Spinal cord (tissue), 10 donors: ENCODE measurements at places on chromosomes 12 and 14. TPM values are rescaled to one million over a fixed set of nuclear protein-coding genes. Genes with fewer than 3 reads are reported as not detected.

Gene BMAL2
- 31.7 TPM for total RNA-seq

DNA sequence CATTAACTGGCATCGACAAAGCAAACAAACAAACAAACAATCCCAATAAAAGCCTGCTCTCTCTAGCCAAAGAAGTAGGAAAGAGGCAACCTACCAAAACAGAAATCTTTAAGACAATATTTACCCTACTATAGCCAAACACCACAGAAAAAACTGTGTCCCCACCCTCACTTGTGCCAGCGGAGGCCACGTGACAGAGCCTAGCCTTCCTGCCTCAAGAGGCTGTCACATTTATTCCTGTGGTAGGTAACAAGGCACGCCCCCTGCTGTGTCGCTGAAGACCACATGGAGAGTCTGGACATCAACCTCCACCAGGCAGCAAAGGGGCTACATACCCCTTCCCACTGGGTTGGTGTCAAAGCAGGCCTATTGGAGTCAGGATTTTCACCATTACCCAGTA lies 148.1 kb downstream of the LMNTD1 start:
- no peak overlapping the region for H3K4me3 ChIP-seq
- H3K36me3 ChIP-seq = no peaks in the 10 kb centered on the region
- no peaks in the 10 kb centered on the region for H3K27me3 ChIP-seq
- no peaks in the 10 kb centered on the region for H3K4me1 ChIP-seq

GRCh38 chr12:56298828-56299227 lies 1.3 kb downstream of the CS start:
- H3K4me1 ChIP-seq = peaks cover 18% of the 10 kb centered on the region
- no peak overlapping the region for H3K27ac ChIP-seq
- no peaks in the 10 kb centered on the region for H3K27me3 ChIP-seq
- peak overlapping the region; percentile 80 for H3K4me3 ChIP-seq
- H3K36me3 ChIP-seq = peaks cover 29% of the 10 kb centered on the region
- DNase-seq = no peak

DNA sequence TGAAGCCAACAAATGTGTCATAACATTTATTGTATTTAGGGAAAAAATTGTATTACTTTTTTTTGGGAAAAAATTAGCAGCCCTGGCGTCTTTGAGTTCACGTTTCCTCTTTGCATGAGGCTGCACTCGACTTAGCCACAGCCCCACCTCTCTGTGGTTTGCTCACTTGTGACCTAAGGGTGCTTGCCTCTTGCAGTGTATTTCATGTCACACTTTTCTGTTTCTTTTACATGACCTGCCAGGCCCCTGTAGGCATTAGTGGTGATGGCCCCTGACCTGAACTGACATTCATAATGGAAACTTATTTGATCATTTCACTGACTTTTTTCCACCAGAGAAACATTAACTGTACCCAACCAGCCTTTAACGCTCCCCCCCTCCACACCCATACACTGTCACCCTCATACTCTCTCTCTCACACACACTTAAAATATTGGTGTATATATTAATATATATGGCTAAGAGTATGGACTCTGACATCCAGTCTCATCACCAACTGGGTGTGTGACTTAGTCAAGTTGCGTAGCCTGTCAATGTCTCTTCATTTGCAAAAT lies 122.9 kb downstream of the PRKCH start:
- DNase-seq = no peak
- no peaks in the 10 kb centered on the region for H3K27me3 ChIP-seq
- no peak overlapping the region for H3K4me3 ChIP-seq
- peaks cover 3% of the 10 kb centered on the region for H3K4me1 ChIP-seq
- no peaks in the 10 kb centered on the region for H3K36me3 ChIP-seq
- H3K27ac ChIP-seq = no peak overlapping the region

DNA sequence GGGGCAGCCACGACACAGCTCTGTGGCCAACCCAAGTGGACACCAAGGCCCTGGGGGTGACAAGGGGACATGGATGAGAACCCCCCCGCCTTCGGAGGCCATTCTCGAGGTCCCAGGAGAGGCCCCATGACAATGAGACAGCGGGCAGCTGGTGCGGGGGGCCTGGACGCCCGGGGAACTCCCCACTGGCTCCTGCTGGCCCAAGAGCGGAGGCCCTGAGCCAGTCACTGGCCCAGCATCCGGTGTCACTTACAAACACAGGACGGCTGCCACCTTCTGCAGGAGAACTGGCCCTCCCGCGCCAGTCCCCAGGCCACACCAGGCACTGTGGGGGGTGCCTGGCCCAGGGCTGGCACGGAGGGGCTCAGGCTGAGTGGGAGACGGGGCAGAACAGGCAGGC lies 51.4 kb downstream of the NCOR2 start:
- H3K4me1 ChIP-seq = peaks cover 98% of the 10 kb centered on the region
- DNase-seq = no peak
- peak overlapping the region; percentile 94 for H3K27ac ChIP-seq
- no peaks in the 10 kb centered on the region for H3K27me3 ChIP-seq
- H3K4me3 ChIP-seq = no peak overlapping the region
- peaks cover 29% of the 10 kb centered on the region for H3K36me3 ChIP-seq

DNA sequence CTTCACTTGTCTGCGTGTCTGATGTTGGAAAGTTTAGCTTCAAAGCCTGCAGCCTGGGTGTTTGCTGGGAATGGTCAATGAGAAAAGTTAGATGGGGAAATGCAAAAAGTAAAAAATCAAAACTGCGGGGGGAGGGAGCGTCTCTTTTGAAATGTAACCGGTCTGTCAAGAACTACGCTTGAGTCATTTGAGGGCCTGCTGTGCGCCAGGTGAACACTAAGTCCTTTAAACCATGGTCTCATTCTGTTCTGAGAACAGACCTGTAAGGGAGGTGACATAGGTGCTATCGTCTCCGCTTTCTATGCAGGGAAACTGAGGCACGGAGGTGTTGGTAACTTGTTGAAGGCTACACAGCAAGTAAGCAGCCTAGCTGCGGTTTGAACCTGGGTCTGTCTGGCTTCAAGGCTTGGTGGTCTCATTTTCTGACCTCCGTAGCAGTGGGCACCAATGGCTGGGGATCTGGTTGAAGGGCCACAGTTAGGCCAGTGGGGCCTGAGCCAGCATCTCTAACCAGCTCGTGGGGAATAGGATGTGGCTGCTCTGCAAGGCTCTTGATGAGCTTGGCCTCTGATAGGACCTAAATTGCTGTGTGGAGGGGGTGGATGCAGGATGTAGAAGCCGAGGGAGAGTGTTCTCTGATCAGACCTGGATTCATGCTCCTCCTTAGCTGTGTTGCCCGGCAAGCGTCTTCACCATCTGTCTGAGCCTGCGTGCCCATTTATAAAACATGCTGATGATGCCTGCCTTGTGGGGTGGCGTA lies 41.5 kb downstream of the KCTD10 start:
- H3K4me3 ChIP-seq = no peak overlapping the region
- DNase-seq = no peak
- no peaks in the 10 kb centered on the region for H3K27me3 ChIP-seq

GRCh38 chr14:67623114-67623513 lies 3.4 kb downstream of the ARG2 start:
- H3K36me3 ChIP-seq = no peaks in the 10 kb centered on the region
- H3K27ac ChIP-seq = no peak overlapping the region
- no peak overlapping the region for H3K4me3 ChIP-seq
- no peaks in the 10 kb centered on the region for H3K27me3 ChIP-seq
- H3K4me1 ChIP-seq = peaks cover 5% of the 10 kb centered on the region

Gene SBNO1
- 25.3 TPM for total RNA-seq

DNA sequence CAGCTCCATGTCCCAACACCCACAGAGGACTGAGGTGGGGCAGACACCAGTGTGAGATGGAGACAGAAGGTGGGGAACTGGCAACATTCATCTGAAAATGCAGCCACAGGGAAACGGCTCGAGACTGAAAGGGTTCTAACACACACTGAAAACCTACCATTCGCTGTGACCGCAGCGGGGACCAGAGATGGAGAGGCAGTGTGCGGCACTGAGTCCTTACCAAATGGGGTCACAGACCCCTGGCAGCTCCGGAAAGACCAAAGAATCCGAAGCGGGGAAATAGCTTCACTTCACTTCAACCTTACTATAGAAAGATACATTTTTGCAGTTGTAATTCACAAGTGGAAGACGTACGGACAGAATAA lies 9.6 kb downstream of the BAG5 start:
- H3K27me3 ChIP-seq = no peaks in the 10 kb centered on the region
- H3K36me3 ChIP-seq = peaks cover 18% of the 10 kb centered on the region
- peaks cover 51% of the 10 kb centered on the region for H3K4me1 ChIP-seq
- no peak for DNase-seq
